ENCODE measurements at places on chromosomes 1 and 21.
A peak's percentile ranks its signal among the peaks of the same experiment; 100 is the strongest.

DNA sequence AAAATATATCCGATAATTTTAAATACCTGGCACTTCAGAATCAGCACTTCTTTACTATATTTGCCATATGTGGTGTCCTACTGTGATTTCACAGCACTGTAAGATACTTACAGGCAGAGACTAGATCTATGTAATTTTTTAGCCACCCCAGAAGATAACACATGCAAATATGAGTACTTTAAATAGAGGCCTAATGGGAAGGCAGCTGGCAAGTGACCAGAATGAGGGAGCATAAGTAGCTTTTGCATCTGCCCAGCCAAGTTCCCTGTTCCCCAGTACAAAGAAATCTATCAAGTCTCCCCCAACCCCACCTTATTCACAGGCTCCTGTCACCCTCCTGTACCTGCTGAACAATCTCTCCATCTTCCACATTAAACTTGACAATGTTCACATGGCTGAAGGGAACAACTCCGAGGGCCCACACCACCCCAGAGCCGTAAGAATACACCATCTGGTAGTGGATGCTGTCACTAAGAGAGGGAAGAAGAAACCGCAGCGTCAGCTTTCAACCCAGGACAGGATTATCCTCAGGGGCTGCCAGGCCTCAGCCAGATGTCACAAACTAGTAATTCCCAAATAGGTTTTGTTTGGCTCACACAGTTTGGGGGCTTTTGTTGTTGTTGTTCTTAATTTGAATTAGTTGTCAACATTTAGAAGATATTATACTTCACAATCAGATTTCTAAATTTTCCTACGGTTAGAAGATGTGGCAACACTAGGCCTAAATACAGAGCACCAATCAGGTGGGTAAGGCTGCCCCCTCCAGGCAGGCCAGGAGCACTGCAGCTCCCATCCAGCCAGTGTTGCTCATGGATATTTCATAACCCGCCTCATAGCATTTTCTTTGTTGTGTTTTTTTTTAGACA lies 10.4 kb downstream of the EMC1 start:
- peak; percentile 17 for DNase-seq

- DNase-seq: no peak
Observed at GRCh38 chr1:214107322-214108096, 119.7 kb downstream of the PROX1 start.

GRCh38 chr1:50333595-50333974 lies 89.7 kb downstream of the DMRTA2 start:
- no peak for DNase-seq

DNA sequence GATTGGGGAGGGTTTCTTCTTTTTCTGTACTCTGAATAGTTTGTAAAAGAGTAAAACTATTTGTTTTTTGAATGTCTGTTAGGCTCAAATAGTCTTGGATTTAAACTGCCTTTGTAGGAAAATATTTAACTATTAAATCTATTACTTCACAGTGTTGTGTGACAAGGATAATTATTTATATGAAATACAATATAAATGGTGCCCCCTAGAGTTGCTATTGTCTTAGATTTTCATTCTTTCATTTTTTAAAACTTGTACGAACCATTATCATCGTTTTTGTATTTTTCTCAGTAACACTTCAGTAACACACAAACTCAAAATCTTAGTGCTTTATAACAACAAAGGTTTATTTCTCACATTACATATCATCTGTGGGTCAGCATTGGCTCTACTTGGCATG lies 37.4 kb downstream of the C1orf185 start:
- no peak for DNase-seq

DNA sequence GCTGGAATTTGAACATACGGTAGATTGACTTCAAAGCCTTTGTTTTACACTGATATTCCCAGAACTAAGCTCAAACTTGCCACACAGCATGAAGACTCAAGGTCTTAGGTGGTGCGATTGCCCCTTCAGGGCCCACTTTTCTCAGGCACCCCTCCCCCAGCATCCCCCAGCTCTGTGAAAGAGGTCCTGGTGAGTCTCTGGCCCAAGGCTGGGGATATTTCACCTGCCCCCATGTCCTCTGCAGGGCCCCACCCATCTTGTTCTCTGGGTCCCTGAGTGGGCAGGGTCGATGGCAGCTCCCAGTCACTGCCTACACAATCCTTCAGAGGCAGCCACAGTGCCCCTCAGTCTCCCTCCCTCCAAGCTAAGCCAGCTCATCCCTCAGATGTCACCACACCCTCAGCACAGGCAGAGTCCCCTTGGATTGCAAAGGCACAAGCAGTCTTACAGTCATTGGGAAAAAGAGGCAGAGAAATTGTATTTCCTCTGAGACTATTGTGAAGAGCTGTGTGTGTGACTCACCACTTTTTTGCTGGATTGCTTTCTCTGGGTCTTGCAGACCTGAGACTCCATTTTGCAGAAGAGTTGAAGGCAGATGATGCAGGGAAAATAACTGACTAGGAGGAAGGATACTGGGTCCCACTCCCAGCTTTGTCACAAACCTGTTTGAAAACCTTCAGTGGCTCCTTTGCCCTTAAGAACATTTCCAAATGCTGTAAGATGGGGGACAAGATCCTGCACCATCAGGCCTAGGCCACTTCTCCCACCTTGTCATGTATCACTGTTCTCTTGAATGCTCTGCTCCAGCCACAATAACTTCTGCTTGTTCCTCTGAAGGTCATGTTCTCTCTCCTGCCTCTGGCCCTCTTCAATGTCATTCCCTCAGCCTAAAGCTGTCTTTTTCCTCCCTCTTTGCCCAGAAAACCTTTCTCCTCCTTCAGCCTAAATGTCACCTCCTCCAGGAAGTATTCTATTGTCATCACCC lies 119.1 kb upstream of the GRIK3 start:
- DNase-seq: no peak

DNA sequence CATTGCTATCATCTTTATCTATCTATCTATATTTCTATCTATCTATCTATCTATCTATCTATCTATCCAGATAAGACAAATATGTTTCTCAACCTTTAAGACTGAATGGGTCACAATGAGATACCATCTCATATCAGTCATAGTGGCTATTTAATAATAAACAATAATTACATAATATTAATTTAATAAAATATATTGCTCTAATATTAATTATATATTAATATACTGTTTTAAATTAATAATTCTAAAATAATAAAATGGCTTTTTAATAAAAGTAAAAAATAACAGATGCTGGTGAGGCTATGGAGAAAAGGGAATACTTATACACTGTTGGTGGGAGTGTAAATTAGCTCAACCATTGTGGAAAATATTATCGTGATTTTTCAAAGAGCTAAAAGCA lies 13.0 kb upstream of the PLPPR4 start:
- no peak for DNase-seq

- DNase-seq: peak; percentile 23
Observed at GRCh38 chr1:199243423-199244061, 604.7 kb downstream of the PTPRC start.

- no peak for DNase-seq
Observed at GRCh38 chr1:41876576-41877445, 41.9 kb downstream of the HIVEP3 start.

- DNase-seq: no peak
Observed at GRCh38 chr1:228430243-228430642, 13.6 kb upstream of the TRIM17 start.

GRCh38 chr1:204198348-204199340 lies 2.4 kb upstream of the KISS1 start:
- no peak for DNase-seq

GRCh38 chr1:234848972-234849649 lies 239.1 kb upstream of the IRF2BP2 start:
- no peak for DNase-seq

DNA sequence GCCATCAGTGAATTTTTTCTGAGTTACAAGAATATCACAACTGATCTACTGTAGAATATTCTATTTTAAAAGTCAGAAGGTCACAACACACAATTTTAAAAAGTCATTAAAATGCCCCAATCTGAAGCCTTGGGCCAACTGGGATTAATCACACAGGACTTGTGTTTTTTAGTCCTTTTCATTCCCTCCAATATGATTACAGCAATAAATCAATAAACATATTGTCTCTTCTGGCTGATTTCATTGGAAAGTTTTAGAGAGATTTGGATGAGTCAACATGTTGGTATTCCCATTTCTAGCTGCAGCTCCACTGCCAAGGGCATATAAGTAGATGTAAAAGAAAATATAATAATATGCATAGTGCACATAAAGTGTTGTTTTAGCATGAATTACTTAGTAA lies 85.8 kb downstream of the NIBAN1 start:
- no peak for DNase-seq

DNA sequence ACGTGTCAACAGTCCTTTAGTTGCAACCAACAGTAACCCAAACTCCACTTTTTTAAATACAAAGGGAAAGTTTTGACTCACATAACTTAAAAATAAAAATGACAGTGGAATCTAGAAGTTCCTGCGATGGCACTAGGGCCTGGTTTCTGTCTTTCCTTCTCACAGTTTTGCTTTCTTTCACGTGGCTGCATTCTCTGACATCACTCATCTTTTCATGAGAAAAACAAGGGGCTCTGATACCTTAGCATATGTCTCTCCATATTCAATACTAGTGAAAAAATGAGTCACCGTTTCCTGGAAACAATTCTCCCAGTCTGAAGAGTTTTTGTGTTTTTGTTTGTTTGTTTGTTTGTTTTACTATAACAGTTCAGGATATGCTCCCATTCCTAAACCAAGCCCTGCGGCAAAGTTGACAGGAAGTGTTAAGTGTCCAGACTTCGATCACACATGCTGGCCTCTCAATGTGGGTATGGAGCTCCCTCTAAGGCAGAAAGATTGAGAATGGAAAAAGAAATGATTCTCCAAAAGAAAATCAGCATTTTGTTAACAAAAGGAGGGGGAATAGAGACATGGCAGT lies 483.3 kb downstream of the TTLL7 start:
- no peak for DNase-seq

DNA sequence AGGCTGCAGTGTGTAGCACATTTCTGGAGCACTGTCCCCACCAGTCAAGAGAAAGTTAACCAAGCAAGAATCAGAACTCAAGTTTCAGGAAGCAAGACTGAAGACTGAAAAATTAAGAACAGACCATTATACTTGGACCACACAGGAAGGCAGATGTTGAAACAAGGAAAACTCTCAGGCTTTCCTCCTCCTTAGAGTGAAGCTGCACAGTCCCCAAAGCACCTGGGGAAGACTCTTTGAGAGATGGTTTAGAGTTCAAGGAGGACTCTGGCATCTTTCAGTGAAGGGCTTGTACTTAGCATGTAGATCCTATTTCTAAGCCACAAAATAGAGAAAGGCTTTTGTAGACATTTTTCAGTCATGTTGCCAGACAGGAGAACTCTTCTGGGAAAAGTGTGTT lies 113.7 kb upstream of the KCTD3 start:
- no peak for DNase-seq

DNA sequence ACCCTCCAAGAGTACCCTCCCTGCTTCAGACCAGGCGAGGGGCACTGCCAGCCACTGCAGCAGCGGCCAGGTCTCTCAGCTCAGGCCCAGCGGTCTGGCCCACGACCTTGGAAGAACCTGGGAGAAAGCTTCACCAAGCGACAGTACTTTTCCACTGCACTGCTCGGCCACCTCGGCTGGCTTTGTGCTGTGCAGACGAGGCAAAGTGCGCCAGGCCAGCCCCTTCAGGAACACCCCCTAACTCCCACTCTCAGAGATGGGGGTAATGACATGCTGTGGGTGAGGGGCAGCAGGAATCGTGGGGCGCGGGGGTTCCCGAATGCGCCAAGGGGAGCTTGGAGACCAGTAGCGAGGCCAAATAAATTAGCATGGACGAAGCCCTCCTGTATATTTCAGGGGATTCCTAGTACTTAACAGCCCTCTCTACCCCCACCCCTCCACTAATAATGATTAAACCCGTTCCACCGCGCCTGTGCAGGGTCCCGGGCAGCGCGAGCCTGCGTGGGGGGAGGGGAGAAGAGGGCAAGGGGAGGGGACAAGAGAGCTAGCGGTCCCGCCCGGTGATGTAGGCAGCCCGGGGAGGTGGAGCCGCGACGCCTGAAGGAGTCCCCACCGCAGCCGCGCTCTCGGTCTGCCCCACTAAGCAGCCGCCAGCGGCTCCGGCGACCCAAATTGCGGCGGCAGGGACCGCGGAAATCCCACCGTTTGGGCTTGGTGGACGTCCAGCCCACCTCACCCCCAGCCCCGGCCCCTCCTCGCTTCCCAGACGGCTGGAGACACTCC lies at the start of gene FAM43B:
Gene FAM43B (plus strand): TSS at position 629 of the 783 bp plus-strand sequence. CDS start 401 bp downstream, outside the sequence.
- DNase-seq: no peak

Measured in stimulated activated CD8-positive, alpha-beta memory T cell treated with anti-CD3 and anti-CD28 coated beads, Interleukin-2, amount 100 ng/mL, for 1 hour (primary cell).